ENCODE measurements at places on chromosomes 13 and 19. TPM values are rescaled to one million over a fixed set of nuclear protein-coding genes. Genes with fewer than 3 reads are reported as not detected.

ZNF709 gene
- 2.5 TPM for polyA plus RNA-seq

DNA sequence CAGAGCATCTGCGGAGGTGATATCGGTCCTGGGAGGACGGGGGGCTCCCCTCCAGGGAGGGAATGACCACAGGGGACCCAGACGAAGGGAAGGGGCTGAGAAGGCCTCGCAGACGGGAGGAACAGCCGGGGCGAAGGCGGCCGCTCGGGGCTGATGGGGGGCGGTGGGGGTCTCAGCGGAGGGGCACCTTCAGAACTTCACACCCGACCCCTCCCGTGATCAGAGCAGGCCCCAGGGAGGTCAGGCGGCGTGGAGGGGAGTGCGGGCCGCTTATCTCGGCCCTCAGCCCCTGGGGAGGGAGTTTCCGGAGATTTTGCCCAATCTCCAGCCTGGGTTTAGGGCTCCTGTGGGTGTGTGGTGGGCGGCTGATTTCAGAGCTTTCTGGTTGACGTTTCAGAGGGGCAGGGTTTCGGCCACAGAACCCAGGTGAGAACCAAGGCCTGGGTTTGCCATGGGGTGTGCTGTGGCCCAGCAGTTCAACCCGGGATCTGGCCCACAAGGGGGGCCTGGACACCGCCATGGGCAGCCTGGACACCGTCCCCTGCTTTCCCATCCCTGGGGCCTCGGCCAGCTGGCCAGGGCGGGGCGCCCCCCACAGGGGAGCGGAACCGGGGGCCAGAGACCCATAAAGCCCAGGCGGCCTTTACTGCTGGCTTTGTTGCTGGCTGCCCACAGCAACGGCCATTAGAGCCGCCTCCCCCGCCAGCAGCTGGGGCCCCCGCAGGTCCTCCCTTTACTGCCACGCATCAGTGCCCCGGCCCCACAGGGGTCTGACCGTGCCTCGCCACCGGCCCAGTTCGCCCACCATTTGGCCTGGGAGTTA lies 29.0 kb downstream of the ARID3A start:
- DNase-seq, result peak; percentile 81

PRR22 gene
- polyA plus RNA-seq, result 4.6 TPM

- no peak for DNase-seq
Measured at GRCh38 chr19:45581576-45581975, 3.0 kb downstream of the OPA3 start.

- no peak for DNase-seq
Measured at GRCh38 chr19:17733127-17733526, 13.8 kb downstream of the MAP1S start.

DNA sequence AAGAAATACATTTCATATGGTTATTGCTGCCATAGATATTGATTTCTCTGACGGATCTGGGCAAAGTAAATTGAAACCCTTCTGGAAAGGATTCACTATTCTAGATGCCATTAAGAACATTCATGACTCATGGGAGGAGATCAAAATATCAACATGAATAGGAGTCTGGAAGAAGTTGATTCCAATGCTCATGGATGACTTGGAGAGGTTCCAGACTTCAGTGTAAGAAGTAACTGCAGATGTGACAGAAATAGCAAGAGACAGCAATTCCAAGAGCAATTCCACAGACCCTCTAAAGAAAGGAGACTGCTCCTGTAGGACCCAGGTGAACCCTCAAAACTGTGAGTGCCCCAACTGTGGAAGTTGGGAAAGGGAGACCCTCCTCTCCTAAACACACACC lies 30.9 kb upstream of the KCTD12 start:
- no peak for DNase-seq

GRCh38 chr13:98313922-98314292 lies 136.8 kb upstream of the RNF113B start:
- peak; percentile 30 for DNase-seq

- DNase-seq, result no peak
Measured at GRCh38 chr13:85592211-85592610, 207.0 kb downstream of the SLITRK6 start.

CKM gene
- 4.9 TPM for polyA plus RNA-seq

TNFSF11 gene
- polyA plus RNA-seq, result 1.3 TPM

DNA sequence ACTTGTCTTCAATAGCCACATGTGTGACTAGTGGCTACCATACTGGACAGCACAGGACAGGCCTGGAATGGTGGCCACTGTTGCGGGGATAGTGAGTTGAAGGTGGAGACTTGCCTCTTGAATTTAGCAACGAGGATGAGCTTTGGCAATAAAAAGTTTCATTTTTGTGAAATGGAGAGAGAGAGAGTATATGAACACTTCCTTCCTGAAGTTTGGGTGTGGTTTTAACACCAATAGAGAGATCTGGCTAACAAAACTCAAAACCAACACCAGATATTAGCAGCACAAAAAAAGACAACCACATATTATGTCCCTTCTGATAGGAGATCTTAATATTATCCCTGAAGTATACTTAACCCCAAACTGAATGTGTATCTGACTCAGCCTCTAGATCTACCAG lies 6.3 kb upstream of the LRFN3 start:
- no peak for DNase-seq

DNA sequence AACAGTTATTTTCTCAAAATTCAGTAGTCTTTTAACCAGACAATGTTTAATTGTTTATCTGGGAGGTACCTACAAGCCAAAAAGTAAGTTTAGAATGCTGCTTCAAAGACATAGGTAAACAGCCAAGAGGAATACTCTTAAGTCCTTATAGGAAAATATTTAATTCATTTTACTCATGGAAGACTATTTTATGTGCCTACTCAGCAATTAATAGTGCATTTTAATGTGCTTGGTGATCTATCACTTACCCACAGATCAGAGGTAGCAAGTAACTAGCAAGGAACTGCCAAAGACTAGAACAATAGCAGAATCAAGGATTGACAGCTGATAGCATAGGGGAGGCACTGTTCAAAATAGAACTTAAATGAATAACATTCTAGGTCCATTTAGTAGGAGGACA lies 60.4 kb downstream of the DNAJC15 start:
- no peak for DNase-seq

RGCC gene
- 11.0 TPM for polyA plus RNA-seq

TMEM38A gene
- polyA plus RNA-seq, result 2.3 TPM

COMP gene
- 1.2 TPM for polyA plus RNA-seq

GRCh38 chr13:39684531-39685137 lies 29.2 kb downstream of the COG6 start:
- peak; percentile 7 for DNase-seq

- DNase-seq, result no peak
Measured at GRCh38 chr19:50551034-50551714, 17.1 kb downstream of the LRRC4B start.
